ENCODE measurements at places on chromosomes 11 and 22.
A peak's percentile ranks its signal among the peaks of the same experiment; 100 is the strongest.

GRCh38 chr11:14418801-14419417, 59.9 kb upstream of the RRAS2 start:
- DNase-seq = no peak

DNA sequence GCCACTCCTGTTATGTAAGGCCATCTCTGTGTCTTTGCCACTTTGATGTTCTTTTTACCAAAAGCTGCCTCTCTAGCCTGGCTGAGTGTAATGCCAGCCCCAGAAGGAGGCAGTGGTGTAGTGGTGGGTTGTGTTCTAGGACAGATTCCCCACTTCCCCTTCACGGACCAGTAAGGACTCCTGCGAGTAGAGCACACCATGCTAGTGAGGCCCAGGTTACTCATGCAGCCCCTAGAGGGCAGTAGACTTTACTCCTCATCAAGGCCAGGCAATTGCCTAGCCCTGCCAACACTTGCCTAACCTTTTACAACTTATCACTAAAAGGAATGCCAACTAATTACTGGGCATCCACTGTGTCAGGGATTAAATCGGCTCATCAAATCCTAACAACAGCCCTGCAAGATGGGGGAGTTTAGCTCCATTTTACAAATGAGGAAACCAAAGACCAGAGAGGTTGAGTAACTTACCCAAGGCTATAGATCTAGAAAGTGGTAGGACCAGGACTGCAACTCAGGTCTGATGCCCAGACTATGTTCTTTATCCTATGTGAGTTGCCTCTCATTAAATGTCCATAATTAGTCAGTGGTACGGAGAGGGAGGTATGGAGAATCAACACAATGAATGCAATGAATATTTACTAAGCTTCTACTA, 75.3 kb downstream of the APIP start:
- no peak for DNase-seq

- peak; percentile 51 for DNase-seq
These were observed 53.2 kb downstream of the GRIK4 start for GRCh38 chr11:120564573-120565311.

DNA sequence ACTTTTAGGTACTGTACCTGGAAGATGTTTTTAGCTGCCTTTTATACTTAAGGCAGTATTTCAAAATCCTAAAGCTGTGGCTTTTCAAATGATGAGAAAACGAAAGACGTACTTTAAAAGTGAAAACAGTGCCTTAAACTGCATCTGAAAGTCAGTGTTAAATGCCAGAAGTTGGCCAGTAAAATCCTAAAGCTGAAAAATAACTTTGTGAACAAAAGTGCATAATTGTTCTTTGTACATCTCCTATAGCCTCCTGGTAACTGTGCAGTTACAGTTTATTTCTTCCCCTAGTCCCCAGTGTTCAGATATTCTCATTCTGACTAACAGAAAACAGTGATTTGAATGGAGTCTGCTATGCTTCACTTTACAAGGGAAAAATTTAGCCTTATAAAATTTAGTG, 6.8 kb downstream of the EED start:
- no peak for DNase-seq

DNA sequence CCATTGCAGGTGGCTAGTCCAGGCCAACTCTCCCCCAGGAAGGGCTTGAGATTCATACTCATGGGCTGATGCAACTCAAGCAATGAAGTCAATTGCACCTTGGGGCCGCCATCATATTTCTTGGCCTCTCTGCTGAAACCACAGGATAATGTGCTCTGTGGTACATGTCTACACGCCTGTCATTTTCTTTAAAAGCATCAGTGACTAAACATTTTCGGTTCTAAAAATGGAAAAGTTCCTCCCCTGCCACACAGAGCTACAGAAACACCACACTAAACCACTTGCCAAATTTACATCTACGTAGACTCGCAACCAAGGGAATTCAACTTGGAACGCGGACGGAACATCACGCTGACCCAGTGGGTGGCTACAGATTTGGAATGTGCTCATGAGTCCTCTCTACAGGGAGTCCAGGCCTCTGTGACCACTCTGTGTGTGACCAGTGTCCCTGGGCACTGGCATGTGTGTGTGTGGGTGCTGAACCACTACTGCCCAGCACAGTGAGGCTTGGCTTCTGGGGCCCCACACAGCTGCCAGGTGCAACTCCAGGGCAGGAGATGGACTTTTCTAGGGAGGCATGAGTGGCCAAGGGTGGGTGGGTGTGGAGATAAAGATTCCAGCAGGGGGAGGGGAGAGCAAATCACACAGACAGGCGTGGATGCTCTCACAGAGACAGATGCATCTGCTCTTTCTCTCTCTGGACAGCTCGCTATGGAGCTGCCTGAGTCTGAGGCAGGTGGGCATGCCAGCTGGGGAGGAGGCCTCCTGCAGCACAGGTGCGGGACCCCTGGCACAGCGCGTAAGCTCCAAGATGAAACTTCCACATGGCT, 261.9 kb downstream of the CTTN start:
- DNase-seq = no peak

DNA sequence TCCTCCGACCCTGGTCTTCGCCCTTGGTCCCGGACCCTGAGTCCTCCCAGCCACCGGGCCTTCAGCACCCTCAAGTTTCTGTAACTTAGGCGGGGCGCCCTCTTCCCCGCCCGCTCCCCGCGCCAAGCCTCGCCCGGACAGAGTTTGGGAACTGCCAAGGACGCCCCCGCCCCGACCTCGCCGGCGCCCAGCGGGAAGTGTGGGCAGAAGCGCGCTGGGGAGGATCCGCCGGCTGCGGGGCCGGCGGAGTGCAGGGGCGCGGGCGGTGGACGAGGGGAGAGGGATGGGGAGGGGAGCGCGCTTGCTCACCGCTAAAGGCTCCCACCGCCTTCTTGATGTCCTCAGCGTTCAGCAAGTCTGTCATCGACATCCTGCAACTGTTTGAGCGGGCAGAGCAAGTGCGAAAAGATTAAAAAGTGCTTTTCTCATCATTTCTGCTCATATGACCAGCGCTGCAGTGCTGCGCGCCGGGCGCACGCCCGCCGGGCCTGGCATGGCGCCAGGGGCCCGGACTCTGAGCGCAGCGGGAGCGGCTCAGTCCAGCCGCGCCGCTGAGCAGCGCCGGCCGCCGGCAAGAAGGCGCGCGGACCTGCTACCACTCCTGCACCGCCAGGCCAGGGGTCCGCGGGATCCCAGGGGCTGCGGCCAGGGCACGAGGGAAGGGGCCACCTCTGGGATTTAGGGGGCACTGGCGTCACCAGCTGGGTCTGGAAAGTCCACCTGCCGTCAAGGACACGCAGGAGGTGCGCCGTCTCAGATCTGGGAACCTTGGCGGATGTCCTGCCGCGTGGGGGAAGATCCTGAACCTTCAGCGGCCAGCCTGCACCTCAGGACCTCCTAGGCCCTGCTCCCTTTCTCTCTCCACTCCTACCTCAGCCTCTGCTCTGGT, at the start of gene PVALB:
PVALB (minus strand) TSS at position 400 of the 889 bp plus-strand sequence; CDS start at position 370, 30 bp downstream.
- DNase-seq = peak; percentile 45

GRCh38 chr11:35387111-35387982, 32.0 kb downstream of the SLC1A2 start:
- DNase-seq = no peak

- peak; percentile 33 for DNase-seq
These were observed 6.7 kb downstream of the HSD17B12 start for GRCh38 chr11:43687120-43687791.

DNA sequence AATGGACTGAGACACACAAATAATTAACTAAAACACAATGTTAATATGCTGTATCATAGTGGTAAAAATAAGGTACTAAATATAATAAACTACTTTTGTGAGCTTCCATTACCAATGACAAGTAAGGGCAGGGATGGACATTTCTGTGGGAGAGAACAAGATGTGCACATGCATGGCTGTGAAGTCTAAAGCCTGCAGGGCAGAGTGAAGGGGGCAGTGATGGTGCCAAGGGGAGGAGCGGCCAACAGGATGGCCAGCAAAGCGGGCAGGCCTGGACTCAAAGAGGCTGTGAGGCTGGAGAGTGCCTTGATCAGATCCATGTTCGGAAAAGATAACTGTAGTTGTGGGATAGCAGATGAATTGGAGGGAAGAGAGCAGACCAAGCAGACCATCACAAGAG, 12.5 kb downstream of the DESI1 start:
- DNase-seq = no peak

DNA sequence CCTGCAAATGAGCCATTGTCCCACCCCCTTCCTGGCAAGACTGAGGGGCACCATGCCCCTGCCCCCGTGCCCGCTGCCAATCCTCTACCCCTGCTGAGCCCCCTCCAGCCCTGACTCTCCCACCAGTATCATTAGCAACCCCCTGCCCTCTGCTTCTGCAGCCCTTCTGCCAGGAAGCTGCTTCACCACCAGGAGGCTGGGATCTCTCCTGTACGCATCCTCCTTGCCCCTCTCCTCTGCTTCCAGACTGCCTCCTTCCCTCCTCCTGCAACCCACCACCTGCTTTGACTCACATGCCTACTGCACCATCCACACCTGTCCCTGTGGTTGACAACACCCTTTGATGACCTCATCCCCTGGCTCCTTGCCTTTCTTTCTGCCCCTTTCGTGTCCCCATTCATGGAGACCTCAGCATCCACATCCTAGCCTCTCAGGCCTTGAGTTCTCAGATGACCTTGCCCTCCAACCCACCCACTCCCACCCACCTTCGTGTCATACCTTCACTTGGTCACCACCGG, 13.4 kb upstream of the PNPLA3 start:
- DNase-seq = no peak

GRCh38 chr22:48410536-48410935, 1417.1 kb downstream of the BRD1 start:
- DNase-seq = no peak

- DNase-seq = no peak
These were observed 6.2 kb downstream of the NFAM1 start for GRCh38 chr22:42425989-42426355.

DNA sequence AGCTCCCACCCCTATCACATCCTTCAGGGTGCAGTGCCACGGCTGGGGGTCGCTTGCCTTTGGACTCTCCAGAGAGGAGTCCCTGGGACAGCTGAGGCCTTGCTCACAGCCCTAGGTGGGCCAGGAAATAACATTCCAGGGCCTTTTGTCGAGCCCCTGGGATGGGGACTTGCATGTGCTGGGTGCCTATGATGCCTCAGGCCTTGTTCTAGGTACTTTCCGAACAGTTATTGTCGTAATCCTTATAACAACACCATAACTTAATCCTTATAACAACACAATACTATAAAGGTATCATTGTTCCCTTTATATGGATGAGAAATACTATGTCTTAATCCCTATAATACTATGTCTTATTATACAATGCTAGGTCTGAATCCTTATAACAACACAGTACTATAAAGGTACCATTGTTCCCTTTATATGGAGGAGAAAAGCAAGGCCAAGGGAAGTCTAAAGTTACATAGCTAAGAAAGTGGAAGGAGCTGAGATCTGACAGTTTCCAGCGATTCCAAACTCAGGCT, 236.5 kb downstream of the ST3GAL4 start:
- DNase-seq = no peak

DNA sequence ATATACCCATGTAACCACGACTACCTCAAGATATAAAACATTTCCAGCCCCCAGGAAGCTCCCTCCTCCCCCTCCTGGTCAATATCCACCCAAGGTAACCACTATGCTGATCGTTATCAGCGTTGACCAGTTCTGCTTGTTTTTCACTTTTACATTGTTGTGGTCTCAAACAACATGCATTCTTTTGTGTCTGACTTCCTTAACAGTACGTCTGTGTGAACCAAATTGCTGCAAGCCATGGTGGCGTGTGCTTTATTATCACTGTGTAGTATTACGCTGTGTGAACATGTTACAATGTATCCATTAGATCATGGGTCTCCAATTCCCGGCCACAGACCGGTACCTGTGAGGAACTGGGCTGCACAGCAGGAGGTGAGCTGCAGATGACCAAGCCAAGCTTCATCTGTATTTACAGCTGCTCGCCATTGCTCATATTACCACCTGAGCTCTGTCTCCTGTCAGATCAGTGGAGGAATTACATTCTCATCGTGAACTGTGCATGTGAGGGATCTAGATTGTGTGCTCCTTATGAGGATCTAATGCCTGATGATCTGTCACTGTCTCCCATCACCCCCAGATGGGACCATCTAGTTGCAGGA, 15.5 kb upstream of the GRK3 start:
- no peak for DNase-seq

DNA sequence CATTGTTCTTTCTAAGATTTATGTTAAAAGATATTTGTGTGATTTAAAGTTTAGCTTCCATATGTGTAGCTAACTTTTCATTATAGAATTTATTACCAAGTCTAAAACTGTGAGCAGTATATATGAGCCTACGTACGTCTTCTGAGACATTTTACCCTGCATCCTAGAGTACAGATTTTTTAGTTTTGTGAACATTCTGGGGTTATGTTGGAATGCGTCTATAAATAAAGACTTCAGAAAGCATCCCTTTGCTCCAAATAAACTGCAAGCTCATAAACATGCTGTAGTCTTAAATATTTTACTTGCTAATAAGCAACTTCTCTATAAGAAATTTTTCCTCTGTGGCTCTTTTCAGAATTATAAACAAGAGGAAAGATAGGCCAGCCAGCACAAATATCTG, 236.5 kb downstream of the DDX10 start:
- DNase-seq = no peak

DNA sequence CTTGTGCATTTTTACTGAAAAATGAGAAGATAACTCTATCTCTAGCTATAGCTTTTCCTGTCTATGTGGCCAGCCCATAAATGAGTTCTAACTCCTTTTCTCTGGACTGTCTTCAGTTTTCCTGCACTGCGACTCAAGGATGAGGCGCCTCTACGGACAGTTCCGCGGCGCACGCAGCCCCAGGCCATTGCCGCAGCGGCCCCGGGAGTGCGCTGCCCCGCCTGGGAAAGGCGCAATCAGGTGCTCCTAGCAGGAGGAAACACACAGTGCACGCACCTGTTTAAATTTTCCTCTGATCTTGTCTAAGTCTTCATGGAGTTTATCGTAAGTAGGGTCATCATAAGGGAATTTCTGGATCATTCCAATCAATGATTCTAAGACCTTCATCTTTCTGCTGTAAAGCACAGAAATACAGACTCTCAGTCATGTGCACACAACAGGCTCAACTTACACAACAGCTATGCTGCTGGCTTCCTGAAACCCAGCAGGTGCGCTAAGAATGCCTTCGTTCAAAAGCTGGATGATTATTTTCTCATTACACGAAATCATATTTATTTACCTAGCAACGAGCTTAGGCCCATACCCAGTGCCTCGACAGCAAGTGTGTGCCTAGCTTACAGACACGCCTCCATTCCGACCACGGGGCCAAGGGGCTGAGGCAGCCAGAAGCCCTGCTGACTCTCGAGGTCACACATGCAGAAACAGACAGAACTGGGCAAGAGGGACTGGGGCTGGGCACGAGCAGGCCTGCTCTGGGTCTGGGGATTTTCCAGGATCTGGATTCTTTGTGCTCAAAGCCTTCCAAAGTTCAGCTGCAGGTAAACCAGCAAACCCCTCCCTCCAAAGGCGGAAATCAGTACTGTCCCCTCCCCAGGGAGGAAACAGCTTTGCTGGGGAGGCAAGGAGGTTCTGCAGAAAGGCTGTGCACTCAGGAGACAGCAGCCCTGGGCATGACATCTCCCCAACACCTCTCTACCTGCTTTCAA, 7.2 kb downstream of the LTO1 start:
- DNase-seq = no peak
